ENCODE measurements at places on chromosomes 3 and 15.

- DNase-seq: no peak
Measured at GRCh38 chr3:39408493-39409372, 2.2 kb downstream of the RPSA start.

DNA sequence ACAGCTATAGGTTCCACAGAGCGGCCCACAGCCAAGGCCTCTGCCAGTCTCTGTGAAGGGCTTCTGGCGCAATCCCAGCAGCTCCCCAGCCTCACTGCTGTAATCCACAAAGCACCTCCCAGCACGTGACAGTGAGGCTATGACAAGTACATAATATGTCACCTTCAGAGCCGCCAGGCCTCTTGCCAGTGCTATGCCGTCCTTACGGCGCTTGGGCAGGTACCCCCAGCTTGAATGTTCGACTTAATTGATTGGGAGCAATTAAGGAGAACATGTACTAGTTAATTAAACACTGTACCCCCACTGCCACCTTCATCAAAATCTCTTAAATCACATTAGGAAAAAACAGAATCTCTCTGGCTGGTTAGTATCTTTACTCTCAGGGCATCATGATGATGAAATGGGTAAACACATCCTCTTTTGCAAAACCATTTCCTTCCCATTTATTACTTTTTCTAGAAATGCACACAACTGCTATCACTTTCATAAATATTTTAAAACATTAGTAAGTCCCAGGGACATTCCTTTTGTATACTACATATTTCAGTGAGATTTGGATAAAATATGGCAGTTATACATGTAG, 169.9 kb downstream of the XXYLT1 start:
- DNase-seq: no peak

DNA sequence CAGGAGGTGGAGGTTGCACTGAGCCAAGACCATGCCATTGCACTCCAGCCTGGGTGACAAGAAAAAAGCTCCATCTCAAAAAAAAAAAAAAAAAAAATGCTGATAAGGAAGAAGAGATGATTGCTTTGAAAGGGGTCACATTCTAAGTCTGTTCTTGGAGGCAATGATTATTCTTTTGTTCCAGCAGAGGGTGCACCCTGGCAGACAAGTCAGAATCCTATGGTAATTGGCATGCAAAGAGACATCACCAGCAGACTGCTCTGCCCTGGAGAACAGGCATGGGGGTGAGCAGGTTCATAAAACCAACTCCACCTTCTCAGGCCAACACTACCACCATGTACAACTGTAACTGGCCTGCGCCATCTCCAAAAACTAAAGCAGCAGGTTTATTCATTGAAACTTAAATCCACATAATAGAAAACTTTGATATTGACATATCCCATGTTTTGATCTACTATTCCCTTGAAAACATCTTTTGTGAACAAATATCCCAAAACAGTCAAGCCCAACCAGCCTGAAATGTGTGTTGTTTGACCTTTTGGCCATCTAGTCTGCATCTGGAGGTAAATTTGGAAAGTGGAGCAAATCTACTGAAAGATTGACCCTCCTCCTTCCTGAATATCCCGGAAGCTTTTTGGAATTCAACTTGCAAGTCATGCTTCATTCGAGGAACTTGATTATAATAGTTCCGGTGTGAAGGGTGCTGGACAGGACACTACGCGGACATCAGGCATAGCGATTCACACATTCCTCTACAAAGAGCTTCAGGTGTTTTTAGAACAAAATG, 100.3 kb downstream of the MECOM start:
- DNase-seq: no peak

GRCh38 chr3:141401095-141401494, 32.8 kb downstream of the ZBTB38 start:
- no peak for DNase-seq

DNA sequence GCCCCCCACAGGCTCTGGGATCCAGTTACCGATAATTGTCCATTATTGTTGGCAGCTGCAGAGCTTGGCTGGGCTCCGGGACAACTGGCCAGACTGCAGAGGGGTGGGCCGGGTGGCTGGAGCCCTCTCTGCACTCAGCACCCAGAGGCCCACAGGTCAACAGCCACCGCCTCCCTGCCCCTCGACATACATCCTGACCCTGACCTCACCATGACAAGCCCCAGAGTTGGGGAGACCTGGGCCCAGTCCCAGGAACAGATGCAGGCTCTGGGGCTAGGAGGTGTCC, 22.4 kb downstream of the PTH1R start:
- DNase-seq: no peak

- no peak for DNase-seq
Measured at GRCh38 chr15:66655997-66656396, 46.0 kb upstream of the SMAD6 start.

DNA sequence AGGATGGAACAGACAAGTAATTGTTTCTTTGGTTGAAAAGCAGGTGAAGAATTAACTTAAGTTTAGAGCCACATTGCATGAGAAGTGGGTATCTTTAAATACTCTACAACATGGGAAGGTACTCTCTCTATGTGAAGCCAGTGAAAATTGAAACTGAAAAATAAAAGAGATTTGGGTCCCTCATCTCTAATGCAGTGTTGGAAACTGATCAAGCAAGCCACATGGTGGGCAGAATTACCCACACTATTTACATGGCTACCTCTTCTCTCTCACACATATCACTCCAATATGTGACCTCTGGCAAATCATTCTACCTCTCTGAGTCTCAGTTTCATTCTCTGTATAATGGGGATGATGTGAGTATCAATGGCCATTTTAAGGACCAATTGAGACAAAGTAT, 339.0 kb downstream of the IL5RA start:
- no peak for DNase-seq

DNA sequence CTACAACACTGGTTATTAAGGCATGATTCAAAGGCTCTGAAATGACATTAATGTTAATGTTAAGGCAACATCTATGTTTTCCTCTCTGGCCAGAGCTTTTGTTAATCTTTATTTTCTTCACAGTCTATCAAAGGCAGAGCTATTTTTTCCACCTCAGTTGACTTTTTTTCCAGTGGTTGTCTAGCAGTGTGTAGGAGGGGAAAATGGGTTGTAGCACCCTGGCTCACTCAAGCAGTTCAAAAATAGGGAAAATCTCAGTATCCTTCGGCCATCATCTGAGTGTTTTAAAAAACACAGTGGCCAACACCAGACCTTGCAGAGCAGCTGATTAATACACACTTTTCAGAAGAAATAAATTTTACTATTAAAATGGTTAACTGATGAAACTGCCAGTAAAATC, 21.4 kb downstream of the CBLB start:
- DNase-seq: no peak

- DNase-seq: no peak
Measured at GRCh38 chr3:197809356-197810020, 18.4 kb downstream of the LRCH3 start.

- DNase-seq: no peak
Measured at GRCh38 chr15:92005154-92005553, 151.6 kb downstream of the SLCO3A1 start.

- no peak for DNase-seq
Measured at GRCh38 chr3:119676020-119676419, 1.2 kb downstream of the COX17 start.

DNA sequence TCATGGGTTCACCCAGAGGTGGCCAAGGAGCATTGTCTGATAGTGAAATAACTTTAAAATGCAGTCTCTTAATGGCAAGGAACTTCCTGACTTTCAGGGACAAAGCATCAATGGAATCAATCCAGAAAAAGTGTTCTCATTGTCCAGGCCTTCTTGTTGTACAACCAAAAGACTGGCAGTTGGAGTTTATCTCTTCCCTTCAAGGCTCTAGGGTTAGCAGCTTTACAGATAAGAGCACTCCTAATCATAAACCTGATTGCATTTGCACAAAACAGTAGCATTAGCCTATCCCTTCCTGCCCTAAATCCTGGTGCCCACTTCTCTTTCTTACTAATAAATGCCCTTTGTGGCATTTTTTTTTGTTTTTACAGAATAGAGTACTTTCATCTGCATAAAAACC, 43.3 kb upstream of the VIPR1 start:
- no peak for DNase-seq

GRCh38 chr15:68149059-68149458, 56.1 kb downstream of the CALML4 start:
- no peak for DNase-seq

GRCh38 chr3:55683666-55684270, 196.7 kb upstream of the WNT5A start:
- DNase-seq: no peak

GRCh38 chr3:39139442-39139841, 13.9 kb downstream of the CSRNP1 start:
- no peak for DNase-seq

GRCh38 chr3:55988905-55989304, 479.4 kb downstream of the ERC2 start:
- no peak for DNase-seq

GRCh38 chr3:143525408-143525807, 322.9 kb downstream of the SLC9A9 start:
- no peak for DNase-seq

- DNase-seq: no peak
Measured at GRCh38 chr3:136954251-136954650, 3.5 kb upstream of the IL20RB start.

DNA sequence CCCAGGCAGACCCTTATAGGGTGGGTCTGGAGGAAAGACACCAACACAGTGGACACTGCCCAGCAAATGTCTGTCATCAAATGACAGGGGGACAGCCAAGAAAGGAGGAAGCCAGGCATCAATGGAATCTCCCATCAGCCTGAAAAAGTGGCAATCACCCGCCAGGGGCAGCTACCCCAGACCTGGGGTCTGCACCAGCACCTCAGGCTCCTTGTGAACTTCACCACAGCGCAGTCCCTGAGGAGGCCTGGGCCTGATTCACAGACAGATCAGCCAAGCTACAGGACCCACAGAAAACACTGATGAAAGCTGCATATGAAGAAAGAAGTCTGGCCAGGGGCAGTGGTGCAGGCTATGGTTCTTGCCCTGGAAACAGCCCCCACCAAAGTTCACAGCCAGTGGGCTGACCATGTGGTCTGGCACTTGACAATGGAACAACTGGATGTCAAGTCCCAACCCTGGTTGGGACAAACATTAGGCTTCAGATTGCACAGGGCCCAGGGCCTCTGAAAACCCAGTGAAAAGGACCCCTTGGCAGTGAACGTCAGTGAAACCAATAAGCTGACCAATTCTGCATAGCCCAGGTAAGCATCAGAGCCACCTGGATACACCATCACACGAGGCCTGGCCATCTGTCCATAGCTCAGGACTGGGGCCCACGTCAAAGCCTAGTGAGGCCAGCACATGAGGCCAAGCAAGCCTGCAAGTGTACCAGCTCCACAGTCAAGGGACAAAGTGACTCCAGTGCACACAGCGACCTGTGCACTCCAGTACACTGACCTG, 29.1 kb downstream of the ALS2CL start:
- DNase-seq: no peak

Data from stimulated activated CD4-positive, alpha-beta T cell treated with anti-CD3 and anti-CD28 coated beads, Interleukin-1b, Interleukin-23, amount 100 ng/mL, for 4 hours (primary cell).